Stimulated activated memory B cell treated with anti-CD40 and anti-IgM and Interleukin-4, amounts not matched to agents 10 μg/mL and 1 μg/mL and 100 μg/mL, for 72 hours (primary cell): ENCODE measurements at places on chromosomes 4 and X.

GRCh38 chrX:110803506-110803905 lies 7.9 kb upstream of the CHRDL1 start:
- ATAC-seq, result no peak

DNA sequence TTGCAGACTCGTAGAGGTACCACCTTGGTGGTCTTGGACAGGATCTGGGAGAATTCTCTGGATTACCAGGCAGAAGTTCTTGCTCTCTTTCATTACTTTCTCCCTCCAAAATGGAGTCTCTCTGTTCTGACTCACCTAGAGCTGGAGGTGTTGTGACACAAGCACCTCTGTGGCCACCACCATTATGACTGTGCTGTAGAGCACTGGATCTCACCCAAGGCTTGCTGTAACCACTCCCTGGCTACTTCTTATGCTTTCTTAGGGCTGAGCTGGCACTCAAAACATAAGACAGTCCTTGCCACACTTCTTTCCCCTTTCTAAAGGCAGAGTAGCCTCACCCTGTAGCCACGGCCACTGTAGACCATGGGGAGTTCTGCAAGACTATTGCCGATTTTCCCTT lies 296.6 kb upstream of the DIPK2B start:
- ATAC-seq, result no peak

DNA sequence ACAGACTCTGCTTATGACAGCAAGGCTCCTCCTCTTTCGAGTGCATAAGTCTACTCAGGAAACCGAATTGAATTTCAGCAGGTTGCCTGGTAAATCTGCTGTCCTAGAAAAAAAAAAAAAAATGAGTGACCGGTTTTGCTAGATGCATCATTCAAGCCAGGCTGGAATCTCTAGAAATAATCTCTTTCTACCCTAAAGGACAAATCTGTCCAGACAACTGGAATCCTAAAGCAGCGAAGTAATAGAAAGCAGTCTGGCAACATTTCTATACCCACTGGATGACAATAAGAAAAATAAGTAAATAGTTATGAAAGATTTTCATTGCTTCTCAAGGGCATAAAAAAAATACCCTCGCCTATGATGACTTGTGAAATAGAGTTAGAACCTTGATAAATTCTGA lies 703.5 kb downstream of the RPA4 start:
- ATAC-seq, result no peak

GRCh38 chrX:149527705-149528104 lies 13.1 kb upstream of the EOLA1 start:
- no peak for ATAC-seq

- ATAC-seq, result no peak
Measured at GRCh38 chr4:10492464-10492863, 35.2 kb upstream of the ZNF518B start.

- no peak for ATAC-seq
Measured at GRCh38 chrX:153670748-153671588, 2.6 kb downstream of the PNCK start.

- ATAC-seq, result no peak
Measured at GRCh38 chr4:165079476-165079875, 25.8 kb downstream of the TRIM75 start.

DNA sequence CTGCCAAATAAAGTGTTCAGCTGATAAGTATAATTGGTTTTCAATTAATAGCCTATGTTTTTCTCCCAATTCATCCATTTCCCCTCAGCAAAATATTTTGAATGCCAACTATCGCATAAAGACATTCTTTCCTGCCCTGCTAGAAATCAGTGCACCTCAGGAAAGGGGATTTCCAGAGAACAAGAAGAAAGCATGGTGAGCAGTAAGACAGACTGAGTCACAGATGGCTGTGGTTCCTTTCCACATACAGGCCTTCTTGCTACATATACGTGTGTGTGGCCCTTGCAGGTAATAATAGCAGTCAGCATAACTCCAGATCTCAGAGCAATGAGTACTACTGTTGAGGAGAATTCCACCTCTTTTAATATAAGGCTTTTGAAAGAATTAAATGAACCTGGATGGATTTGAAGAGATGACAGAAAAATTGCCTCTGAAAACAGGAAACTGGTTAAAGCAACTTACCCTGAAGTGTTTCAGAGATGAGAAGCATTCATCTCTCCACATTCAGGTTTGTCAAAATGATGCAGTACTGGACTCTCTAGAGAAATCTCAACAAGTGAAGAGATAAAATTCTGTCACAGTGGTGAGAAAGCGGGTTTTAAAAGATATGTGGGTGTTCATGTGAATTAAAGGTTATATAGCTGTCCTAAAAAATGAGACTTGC lies 13.6 kb downstream of the GASK1B start:
- ATAC-seq, result no peak

GRCh38 chrX:129979207-129979920 lies 3.1 kb upstream of the BCORL1 start:
- no peak for ATAC-seq

DNA sequence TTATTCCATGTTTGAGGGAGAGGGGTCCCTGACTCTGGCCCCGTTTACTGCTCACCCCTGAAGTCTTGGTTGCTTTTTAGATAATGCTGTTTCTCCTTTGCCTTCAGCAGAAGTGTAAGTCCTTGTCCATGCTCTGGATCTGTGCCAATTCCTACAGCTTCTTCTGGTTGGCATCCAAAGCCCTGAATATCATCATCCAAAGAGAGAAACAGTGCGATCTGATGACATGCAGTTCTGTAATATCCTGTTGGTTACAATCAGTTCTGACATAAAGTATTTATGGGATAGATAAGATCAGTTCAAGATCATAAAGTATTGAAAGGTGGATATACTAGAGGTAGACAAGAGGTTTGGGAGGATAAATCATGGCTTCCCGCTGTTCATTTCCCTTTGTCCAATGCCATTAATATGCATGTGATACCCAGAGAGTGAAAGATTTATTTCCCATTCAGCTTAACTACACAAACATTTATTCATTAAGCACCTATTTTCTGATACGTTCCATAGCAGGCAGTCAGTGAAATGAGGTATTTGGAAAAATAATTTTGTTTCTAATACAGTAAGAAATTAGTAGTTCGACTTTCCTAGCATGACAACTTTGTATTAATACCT lies 53.2 kb upstream of the TMEM150C start:
- no peak for ATAC-seq

- ATAC-seq, result peak; percentile 27
Measured at GRCh38 chr4:125280892-125281403, 33.8 kb upstream of the FAT4 start.

DNA sequence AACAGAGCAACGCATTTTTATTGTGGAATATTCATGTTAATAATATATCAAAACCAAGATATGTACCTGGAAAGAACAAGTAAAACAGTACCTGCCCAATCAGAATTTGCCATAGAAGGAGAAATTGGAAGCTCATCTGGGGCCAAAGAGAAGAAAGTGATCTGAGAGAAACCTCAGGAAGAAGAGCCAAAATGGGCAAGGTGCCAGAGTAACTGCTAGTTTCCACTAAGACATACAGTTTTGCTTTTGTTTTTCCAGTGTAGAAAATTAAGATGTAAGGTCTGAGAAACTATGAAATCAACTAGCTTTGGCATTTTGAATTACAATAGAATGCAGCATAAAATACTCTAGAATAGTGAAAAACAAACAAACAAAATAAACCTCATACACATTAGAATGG lies 2201.2 kb downstream of the ARAP2 start:
- ATAC-seq, result no peak

GRCh38 chrX:153941336-153942252 lies 2.8 kb downstream of the RENBP start:
- no peak for ATAC-seq

GRCh38 chr4:57442831-57443291 lies 332.7 kb upstream of the IGFBP7 start:
- ATAC-seq, result no peak

- no peak for ATAC-seq
Measured at GRCh38 chrX:53324803-53325202, 43.4 kb upstream of the IQSEC2 start.

GRCh38 chr4:19580095-19580494 lies 671.6 kb upstream of the SLIT2 start:
- ATAC-seq, result no peak

DNA sequence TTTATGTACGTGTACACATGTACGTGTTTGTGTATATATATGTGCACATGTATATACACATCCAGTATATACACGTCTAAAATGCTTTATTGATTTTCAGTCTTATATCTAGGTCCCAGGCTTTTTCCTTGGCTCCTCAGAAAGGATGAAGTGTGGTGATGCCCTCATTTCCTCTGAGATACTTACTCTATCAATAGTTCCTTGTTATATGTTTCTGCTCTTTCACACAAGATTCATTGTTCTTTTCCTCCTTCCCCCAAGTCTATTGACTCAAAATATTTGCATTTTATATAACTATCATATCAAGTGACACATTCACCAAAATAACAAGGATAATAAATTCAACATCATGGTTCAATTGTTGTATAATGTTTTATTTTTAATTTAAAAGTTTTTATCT lies 359.2 kb downstream of the EPHA5 start:
- no peak for ATAC-seq

GRCh38 chrX:63754136-63754859 lies 30.7 kb downstream of the ARHGEF9 start:
- peak; percentile 71 for ATAC-seq

DNA sequence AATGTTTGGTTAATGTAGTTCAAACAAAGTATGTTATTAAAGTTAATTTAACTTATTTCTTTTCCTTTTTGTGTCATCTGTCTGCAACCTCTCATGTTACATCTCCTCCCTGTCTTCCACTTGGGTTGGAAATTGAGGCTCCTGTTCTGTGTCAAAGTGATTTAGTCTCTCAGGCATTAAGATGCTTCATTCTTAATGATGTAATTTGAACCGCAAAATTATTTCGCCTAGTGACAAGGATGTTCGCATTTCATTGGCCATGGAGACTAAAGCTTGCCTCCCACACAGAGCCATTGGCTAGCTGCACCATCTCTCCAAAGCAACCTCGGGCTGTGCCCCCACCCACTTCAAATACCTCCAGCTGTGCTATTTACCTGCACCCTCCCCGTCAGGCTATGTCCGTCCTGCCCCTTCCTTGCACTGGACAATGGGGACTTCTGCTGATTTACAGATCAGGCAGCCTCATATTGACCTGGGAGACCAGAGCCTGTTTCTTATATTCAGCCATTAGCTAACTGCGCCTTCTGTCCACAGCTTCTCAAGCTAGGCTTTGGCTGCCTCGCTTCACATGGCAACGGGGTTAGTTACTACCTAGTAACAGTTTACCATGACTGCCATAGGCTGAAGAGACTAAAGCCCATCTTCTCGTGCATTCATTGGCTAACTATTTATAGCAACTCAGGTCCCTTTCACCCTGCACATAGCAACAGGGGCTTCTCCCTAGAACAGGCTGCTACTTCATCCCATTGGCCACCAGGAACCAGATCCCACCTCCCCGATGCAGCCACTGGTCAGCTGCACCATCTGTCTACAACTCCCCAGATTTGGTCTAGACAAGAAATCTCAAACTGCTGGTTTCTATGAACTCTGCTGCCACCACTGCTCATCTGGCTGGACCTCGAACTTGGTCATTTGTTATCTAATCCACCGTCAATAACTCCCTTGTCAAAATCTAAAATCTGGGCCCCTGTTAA lies 8.6 kb upstream of the ZNF157 start:
- peak; percentile 95 for ATAC-seq

GRCh38 chr4:107939307-107939706 lies 8.0 kb downstream of the CYP2U1 start:
- no peak for ATAC-seq

DNA sequence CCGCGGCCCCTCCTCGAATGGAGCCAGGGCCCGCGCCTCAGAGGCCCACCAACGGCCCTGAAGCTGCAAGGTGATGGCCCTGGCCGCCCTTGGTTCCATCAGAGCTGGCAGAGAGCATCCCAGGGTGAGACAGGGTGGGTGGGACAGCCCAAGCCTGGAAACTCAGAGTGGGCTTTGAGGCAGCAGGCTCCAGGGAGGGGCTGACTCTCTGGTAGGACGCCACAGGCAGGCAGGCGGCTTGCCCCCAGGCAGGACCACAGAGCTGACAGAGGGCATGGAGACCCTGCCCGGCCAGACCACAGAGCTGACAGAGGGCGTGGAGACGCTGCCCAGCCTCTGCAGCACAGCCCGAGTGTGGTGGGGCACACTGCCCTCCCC lies 4.8 kb downstream of the MYL5 start:
- ATAC-seq, result no peak

DNA sequence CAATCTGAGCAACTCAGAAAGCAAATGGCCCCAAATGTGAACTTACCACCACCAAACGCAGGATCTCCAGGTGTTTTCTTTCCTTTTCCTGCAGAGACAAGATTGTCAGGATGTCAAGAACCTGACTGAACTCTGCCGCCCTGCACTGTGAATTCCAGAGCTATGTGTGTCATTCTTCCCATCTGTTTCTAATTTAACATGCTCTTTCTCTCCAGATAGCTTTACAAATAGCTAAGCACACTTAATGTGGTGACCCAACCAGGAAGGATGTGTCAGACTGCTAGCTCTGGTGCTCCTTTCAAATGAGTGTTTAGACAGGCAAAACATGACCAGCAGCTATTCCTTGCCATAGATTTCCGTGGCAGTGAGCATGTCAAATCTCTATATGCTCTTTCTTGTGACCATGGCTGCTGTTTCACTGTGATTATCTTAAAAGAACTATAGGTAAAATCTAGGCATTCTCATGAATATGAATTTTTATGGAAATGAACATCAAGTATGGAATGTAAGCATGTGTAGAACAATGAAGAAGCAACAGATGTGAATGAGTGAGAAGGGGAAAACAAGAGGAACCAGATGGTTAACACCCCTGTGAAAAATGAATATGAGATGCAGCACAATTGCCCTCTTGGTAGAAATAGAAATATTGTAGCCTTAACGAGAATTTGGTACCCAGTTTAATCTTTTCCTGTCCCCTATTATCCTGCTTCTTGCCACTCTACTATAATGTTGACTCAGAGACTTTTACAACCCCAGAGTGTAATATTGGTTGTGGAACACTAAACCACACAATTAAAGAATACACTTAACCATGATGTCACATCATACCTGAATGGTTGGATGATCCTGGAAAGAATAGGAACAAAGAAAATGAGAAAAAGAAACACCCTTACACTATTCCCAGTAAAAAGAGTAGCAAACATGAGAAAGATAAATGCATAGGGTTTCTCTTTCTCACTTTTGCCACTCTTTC lies 247.8 kb upstream of the DKK2 start:
- ATAC-seq, result no peak

GRCh38 chr4:23161787-23162186 lies 469.1 kb downstream of the GBA3 start:
- ATAC-seq, result no peak

DNA sequence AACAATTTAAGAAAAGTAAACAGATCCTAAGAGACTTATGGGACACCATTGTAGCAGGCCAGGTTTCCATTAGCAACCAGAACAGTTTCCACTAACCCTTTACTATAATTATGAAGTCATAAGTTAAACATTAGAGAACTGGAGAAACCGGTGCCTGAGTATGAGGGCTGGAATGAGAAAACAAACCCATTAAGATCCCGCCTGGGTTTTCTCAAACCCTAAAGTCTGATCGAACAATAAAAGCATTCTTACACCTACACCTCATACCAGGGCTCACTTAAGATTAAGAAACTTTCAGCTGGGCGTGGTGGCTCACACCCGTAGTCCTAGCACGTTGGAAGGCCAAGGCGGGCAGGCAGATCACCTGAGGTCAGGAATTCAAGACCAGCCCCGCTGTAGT lies 13.7 kb upstream of the DHX15 start:
- no peak for ATAC-seq
